ENCODE measurements at places on chromosomes 1 and 21.

GRCh38 chr1:110430366-110430765, 20.6 kb upstream of the PROK1 start:
- no peak for DNase-seq

DNA sequence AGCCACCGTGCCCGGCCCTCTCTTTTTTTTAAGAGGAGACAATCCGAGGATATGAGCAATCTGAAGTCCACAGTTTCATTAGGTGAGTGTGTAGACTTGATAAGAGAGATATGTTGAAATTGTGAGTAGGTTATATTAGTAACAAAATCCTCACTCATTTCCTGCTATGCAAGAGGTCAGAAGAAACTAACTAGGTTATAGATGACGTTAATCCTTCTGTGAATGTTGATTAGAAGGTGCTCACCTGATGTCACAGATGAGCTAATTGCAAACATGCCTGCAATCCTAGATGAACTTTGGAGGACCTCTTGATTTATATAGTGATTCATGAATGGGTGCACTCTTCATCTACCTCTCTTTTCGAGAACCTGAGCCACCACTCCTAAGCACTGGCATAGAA, 29.3 kb downstream of the NTMT2 start:
- no peak for DNase-seq

- DNase-seq = no peak
Observed at GRCh38 chr1:209387271-209387968, 196.1 kb upstream of the CAMK1G start.

DNA sequence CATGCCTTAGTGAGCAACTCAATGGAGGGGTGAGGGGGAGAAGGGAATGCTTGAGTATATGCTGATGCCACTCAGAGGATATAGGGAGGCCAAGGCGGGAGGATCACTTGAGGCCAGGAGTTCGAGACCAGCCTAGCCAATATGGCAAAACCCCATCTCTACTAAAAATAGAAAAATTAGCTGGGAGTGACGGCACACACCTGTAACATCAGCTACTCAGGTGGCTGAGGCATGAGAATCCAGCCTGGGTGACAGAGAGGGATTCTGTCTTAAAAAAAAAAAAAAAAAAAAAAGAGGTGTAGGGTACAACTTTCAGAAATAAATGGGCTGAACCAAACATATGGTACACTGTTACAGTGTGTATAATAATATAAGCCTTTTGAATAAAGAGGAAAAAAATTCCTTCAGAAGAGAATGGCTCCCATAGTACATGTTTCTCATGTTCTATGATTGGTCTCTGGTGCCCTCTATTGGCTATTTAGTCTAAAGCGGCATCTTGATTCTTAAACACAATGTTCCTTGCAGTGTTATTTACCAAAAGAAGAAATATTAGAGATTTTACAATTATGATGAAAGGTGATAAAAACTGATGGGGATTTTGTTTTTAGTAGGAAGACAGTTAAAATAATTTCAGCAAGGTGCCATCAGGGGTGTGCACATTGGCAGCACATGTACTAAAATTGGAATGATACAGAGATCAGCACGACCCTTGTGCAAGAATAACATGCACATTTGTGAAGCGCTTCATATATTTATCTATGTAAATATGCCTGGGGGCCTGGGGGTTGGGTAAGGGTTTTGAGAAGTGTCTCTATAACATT, 109.8 kb downstream of the PATJ start:
- DNase-seq = no peak

DNA sequence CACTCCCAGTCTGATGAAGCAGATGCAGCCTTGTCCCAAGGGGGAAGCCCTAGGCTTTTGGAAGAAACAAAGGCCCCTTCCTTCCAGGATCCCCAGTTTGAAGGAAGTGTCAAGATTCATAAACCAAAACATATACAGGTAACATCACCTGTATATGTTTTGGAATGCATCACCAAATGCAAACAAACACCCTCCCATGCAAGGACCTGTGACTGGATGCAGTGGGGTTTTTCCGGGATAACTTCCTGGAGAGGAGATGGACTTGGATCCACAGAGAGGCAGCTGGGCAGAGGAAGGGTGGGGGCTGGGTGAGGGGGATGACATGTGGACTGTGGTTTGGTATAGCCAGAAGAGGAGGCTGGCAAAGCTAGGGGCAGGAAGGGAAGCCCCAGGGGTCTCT, 1.5 kb upstream of the PLA2G2F start:
- DNase-seq = no peak

DNA sequence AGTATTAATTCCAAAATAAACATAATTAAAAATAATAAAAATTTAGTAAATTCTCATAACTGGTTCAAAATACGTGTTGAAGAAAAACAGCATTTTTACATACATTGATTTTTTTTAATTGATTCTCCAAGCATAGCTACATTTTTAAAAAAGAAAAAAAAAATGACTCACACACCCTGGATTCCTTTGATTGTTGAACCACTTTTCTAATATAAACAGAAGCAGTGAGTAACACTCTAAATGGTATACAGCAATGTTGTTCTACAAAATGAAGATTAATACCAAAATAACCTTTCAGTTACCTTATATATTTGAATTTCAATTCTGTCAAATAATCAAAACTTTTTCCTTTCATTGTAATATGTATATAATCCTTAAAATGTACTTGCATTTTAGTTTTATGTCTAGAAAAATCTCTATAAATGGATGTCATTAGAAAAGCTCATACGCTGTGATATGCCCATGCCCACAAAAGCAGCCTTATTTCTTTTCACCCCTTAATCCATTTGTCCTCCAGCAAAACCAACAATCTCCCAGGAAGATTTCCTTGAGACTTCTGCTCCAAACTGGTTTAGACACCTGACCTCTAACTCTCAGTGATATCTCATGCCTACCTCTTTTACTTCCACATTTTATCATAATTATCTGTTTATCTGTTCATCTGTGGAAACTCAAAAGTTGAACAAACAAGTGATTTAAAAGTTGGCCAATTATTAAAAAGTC, 246.4 kb upstream of the NR5A2 start:
- DNase-seq = no peak

DNA sequence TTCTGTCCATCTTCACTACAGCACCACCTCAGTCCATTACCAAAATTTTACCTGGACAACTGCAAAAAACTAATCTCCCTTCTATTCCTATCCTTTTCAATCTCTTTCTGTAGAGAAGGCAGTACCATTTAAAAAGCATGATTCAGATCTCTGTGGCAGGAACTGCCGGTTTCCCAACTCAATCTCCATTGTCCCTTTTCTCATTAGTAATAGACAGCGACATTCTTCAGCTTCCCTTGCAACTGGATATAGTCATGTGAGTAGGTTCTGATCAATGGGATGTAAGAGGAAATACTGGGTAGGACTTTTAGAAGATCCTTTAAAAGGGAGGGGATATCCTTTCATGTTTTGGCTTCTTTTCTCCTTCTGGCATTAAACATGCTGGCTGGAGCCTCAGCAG, 74.9 kb downstream of the ADCY10 start:
- DNase-seq = no peak
